Mucosa of descending colon (tissue), 3 donors: ENCODE measurements at places on chromosomes 1 and 21. TPM values are rescaled to one million over a fixed set of nuclear protein-coding genes. Genes with fewer than 3 reads are reported as not detected.

CRYZL1 gene
- 34.0 TPM for total RNA-seq

KLHDC9 gene
- total RNA-seq: 9.5 TPM

HSPA6 gene
- total RNA-seq: 1.8 TPM

SPRR2B gene
- not detected for total RNA-seq

NOS1AP gene
- 14.3 TPM for total RNA-seq

IGFN1 gene
- total RNA-seq: 0.03 TPM

TSHB gene
- not detected for total RNA-seq

PADI3 gene
- total RNA-seq: 0.09 TPM

DNA sequence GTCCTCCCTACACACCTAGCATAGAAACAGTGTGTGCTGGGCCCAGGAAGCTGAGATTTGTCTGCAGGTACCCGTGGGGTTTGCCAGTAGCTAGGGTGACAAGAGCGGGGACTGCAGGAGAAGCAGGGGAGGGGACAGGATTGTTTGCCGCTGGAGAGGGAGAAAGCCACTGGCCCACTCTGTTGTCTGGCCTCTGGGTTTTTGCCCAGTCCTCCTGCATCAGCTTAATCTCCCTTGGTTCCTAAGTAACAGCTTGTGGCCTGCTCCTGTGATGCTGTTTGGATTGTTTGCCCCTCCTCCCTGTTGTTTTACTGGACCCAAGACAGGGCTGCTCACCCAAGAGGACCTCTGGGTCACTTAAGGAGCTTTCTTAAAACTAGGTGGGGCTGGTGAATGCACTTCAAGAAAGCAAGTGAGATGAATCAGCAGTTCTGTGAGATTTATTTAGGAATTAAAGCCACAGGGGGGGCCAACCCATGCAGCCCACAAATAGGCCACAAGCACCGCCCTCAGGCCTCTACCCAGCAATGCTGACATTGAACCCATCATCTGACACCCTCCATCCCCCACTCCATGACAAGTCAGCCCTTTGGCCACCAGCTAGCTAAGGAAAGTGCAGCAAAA lies 142.8 kb downstream of the ZZZ3 start:
- DNase-seq: no peak

DNA sequence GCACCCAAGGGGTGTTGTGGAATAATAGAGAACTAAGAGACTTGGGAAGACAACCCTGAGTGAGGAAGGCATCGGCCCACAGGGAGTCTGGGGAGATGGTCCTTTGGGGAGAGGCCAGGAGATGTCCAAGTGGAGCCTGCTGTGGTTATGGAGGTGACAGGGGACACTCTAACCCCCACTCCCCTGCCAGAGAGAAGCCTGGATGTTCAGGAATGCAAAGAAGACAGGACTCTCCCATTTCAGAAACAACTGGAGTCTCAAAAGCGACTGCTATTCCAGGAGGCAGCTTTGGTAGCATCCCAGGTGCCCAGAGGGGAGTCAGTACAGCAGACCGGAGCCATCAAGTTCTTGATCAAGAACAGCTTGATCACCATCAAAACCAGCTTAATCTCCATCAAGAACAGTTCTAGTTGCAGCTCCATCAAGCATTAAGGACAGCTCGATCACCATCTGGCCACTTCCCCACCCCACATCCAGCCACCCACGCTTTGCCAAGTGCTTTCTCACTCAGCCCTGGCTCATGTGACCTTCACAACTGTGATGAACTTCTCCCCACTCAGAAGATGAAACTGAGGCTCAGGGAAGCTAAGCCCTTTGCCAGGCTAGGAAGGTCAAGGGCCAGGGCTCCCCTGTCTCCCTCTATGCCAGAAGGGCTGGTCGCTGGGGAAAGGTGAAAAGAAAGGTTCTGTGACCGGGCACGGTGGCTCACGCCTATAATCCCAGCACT lies 743 bp downstream of the CD52 start:
- no peak for DNase-seq

GRCh38 chr21:38243732-38244406 lies 12.9 kb upstream of the KCNJ15 start:
- no peak for DNase-seq

- no peak for DNase-seq
Observed at GRCh38 chr1:19366599-19367536, 54.7 kb downstream of the SLC66A1 start.

GRCh38 chr1:20705203-20705755 lies 12.5 kb downstream of the KIF17 start:
- DNase-seq: no peak

DNA sequence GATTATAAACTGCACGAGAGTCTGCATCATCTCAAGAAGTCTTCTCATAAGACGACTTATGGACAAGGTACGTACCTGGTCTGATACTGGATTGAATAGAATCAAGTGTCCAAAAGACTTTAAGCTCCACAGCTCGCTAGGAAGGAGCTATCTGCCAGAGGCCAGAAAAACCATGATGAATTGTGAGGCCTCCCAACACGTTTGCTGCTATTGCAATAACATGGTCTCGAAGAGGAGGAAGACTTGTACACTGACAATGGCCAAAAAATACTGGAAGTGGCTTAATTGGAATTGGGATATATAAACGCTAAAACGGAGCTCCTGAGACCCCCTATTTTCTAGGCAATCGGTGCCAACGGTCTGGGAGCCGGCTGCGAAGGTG lies 534 bp downstream of the DNAJC28 start:
- DNase-seq: no peak

- DNase-seq: no peak
Observed at GRCh38 chr1:54109129-54110090, 43.4 kb downstream of the CDCP2 start.

GRCh38 chr1:86084998-86085397 lies 71.6 kb downstream of the COL24A1 start:
- no peak for DNase-seq

DNA sequence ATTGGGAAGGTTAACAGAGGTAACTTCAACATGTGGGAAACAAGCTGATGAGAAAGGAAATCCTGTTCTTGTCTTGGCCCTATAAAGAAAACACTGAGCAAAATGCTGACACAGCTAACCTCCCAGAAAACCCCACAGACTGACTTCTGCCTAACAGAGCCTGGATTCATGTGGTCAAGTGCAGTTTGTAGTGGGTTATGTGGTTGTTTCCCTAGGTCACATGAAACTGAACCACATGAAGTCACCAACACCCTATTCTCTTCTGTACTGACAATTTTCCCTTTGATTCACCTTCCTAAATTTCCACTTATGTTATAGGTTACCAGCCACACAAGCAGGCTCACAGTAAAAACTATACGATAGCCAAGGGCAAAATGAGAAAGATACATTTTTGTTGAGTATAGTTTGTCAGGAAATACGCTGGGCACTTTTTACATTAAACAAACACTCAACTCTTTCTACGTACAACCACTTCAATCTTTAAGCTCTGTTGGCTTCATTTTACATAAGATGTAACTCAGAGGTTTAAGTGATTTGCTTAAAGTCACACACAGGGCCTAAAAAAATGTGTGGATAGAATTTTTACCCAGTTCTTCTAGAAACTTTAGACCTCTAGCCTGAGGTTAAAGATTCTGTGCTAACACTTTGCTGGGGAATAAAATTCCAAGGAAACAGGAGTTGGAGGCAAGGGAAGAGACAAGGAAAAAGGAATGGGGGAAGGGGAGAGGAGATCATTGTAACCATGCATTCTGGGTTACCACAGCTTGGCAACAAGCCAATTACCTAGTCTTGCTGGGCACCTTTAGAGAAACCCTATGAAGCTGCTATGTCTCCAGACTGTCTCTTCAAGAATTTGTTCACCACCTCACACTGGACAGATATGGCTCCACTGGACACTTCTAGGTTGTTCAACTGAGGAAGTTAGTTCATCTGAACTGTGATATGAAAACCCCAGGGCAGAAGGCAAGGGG lies 601.6 kb upstream of the USP24 start:
- DNase-seq: peak; percentile 15

DNA sequence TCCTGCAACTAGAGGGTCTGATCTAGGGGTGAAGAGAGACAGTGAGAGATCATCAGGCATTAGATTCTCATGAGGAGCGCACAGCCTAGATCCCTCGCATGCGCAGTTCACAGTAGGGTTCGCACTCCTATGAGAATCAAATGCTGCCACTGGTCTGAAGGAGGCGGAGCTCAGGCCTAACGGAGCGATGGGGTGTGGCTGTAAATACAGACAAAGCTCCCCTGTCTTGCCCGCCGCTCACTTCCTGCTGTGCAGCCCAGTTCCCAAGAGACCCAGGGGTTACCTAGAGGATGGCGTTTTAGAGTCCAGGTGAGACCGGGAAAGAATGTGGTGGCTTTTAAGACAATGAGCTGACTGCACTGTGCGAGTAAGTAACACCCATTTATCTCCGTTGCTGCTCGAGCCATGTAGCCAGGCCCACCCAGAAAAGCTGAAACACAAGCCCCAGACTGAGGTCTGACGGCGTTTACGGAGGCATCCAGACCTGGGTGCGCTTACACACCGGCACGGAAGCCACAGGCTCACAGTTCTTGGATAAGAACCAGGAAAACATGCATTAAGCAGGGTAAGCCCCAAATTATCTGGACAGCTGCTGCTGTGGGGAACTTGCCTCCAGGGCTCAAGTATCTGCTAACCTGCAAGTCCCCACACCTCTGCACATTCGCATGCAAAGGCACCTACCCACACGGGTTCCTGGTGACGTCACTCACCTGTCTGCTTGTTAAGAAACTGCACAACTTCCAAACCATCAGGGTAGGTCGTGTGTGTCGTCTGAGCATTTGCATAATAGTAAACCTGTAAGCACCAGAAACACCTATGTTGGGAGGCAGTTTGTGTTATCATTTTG lies 12.5 kb downstream of the TCP10L start:
- DNase-seq: peak; percentile 79

DNA sequence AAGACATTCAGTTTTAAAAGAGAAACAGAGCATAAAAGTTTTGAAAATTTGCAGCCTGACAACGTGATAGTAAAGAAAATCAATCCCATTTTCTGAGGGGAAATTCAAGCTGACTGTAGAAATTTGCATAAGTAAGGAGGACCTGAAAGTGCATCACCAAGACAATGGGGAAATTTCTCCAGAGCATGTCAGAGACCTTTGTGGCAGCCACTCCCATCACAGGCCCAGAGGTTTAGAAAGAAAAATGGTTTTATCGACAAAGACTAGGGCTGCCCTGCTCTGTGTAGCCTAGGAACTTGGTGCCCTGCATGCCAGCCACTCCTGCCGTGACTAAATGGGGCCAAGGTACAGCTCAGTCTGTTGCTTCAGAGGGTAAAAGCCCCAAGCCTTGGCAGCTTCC lies 1640.2 kb upstream of the PRMT6 start:
- no peak for DNase-seq

GRCh38 chr1:38153066-38153777 lies 106.6 kb upstream of the POU3F1 start:
- no peak for DNase-seq

- DNase-seq: no peak
Observed at GRCh38 chr1:204316164-204316563, 43.6 kb downstream of the PLEKHA6 start.

DNA sequence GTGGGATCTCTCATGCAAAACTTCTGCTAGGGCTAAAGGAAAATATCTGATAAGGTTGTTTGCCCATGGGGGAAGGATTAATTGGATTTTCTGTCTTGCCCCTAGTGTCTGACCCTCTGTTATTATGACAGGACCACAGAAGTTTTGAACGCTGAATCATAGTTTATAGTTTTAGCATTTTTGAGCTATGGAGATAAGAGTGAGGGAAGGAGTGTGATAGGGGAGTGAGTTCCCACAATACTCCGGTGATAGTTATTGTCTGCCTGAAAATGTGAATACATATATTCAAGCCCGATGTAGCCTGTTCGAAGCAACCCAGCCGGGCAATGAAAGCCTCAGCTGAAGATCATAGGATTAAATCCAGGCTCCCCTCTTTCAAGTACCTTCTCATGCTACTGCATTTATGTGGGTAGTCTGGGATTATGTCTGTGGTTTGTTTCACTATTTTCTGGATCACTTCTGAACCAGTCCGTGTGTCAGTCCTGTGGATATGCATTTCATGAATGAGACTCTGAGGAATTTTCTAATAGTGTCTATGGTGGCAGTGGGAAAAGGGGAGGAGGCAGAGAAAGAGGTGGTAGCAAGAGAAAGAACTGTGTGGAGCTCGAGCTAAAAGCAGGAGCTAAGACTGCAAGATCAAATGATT lies 258.7 kb downstream of the DISC1 start:
- no peak for DNase-seq

DNA sequence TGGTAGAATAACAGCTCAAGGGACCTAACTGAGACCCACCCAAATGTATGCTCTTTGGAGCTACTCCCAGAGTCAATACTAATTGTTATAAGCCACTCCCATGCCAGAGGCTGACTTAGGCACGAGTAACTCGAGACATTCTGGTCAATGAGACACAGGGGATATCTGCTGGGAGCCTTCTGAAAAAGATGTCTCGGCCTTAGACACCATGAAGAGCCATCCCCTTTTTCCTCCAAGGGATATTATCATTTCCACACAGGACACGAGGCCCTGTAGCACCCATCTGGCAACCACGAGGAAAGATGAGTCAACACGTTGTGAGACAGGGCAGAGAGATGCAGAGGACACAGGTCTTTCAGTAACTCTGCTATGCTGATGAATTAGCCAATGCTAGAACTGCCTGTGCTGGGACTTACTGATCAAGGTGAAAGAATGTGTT lies 30.7 kb downstream of the ITPKB start:
- no peak for DNase-seq

- no peak for DNase-seq
Observed at GRCh38 chr1:8560611-8561544, 243.0 kb downstream of the SLC45A1 start.

DNA sequence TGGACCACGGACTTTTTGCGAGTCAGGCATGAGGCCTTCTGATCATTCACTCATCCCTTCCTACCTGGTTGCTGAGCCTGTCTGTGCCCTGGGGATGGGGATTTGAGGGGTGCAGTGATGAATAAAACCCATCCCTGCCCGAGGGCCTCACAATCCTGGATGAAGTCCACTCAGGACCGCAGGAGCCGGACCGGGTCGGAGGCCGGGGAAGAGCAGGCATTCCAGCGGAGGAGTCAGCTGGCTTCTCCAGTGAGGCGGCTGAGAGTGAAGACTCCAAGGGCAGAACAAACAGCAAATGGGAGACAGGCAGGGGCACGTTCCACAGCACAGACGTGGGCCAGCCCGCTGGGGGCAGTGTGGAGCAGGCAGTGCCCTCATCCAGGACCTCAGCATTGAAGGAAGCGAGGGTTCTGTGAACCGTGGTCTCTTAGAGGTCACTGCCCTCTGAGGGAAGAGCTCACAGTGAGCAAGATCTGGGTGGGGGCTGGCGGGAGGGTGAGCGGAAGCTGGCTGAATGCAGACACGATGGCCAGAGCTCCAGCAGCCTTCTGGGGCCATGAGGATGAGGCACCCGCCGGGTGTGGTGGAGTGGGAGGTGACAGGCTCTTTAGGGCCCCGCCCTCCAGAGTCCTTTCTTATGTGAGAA lies 10.9 kb upstream of the LRRC3 start:
- no peak for DNase-seq

GRCh38 chr1:79852004-79852403 lies 845.5 kb upstream of the ADGRL4 start:
- DNase-seq: no peak

- peak; percentile 86 for DNase-seq
Observed at GRCh38 chr1:155005076-155006011, 2.7 kb downstream of the ZBTB7B start.

- peak; percentile 59 for DNase-seq
Observed at GRCh38 chr1:166975361-166976129, at the start of gene ILDR2. Gene ILDR2, minus strand, starts transcription at chr1:166975540. Its CDS starts 272 bp downstream, at chr1:166975268.
